Activated gamma-delta T cell treated with Interleukin-2 at 50 U/mL for 16 hours (primary cell): ENCODE measurements at places on chromosomes 3 and 15.

GRCh38 chr3:119395923-119396358, 67.5 kb downstream of the TMEM39A start:
- no peak for DNase-seq

DNA sequence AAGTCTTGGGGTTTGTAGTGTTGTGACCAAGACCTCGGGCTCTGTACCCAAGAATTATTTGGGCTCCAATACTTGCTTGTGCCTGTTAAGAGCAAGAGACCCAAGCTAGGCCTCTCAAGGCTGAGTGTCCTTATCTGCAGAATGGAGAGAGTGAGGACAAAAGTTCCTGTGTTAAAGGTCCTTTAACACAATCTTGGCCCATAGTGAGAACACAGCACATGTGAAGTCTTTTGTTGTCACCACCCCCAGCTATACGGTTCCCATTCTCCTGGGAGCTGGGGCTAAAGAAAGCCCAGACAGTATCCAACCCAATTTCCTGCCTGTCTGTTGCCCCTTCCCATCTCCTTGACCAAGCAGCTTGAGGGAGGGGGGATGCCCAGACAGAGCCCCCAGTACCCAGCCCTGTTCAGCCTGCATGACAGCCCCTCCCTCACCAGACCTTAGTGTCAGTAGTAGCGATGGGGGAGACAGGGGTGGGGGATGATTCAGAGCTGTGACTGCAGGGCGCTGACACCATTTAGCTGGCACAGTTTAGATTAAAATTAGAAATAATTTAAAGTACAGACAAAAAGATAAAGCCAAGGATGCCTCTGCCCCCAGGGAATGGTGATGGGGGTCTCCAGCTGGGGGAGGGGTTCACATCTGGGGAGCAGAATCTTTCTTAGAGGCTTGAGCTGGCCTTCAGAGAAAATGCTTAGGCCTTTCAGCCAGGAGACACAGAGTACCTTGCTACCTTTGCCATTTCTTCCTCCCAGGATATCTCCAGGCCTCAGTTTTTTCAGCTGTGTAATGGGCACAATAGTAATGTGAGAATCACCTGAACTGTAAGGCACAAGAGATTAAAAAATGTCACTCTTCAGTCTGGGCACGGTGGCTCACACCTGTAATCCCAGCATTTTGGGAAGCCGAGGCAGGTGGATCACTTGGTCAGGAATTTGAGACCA, 2.7 kb downstream of the PRKCD start:
- DNase-seq: no peak

GRCh38 chr3:23590424-23591273, 215.1 kb upstream of the UBE2E1 start:
- DNase-seq: no peak

DNA sequence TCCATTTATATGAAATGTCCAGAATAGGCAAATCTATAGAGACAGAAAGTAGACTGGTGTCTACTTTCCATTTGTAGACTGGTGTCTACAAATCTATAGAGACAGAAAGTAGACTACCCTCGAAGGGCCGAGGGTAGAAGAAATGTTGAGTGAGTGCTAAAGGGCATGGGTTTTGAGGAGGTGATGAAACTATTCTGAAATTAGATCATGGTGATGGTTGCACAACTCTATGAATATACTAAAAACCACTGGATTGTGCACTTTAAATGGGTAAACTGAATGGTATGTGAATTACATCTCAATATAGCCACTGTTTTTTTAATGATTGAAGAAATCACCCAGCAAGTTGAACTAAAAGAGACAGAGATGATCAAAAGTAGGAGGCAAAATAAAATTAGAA, 27.9 kb downstream of the TP53BP1 start:
- no peak for DNase-seq

DNA sequence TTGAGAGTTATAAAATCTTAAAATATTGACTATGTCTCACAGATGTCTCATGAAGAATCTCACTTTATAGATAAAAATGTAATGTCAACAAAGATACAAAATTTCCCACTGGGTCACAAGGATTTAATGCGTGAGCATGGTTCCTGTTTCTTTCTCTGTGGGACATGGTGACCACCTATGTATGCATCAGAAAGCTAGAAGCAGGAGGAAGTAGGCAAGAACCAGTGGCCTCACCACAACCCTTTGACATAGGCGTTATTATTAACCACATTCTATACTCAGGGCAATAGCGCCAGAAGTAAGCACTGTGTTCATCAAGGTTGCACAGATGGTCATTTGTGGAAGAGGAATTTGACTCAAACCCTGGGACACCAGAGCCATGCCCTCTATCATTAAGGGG, 11.7 kb upstream of the ADAMTS17 start:
- no peak for DNase-seq

DNA sequence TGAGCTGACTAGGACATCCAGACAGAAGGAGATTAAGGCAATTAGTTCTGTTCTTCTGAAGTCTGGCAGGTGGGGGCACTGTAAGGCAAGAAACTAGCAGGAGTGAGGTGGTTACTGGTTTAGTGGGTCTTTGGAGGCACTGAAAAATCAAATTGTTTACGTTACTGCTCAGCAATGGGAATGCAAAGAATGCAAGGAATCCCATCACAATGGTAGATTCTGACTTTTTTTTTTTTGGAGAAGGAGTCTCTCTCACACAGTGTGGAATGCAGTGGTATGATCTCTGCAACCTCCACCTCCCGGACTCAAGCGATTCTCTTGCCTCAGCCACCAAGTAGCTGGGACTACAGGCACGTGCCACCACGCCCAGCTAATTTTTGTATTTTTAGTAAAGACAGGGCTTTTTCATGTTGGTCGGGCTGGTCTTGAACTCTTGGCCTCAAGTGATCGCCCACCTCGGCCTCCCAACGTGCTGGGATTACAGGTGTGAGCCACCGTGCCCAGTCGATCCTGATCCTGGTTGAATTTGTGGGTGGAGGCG, 16.4 kb downstream of the FAM107A start:
- no peak for DNase-seq

DNA sequence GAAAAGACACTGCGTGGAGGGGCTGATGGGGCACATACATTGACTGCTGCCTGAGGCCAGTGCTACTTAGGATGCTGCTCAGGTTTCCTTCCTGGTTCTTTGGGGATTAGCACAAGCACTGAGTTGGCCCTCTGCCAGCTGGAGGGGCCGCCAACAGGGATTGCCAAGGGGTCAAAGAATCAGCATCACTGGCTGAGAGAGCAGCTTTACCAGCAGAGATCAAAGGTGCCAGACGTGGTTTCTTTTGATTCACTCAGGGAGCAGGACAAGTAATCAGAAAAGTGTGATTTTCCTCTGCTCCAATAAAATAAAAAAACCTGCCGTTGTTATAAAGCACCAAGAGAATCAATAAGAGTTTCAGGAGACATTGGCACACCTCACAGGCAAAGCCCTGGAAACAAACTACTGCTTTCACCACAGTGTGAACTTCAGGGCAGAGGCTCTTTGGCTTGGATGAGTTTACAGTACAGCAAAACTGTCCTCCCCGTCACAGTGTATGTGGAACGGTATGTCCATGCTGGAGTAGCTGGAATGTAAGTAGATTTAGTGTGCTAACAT, 45.8 kb upstream of the FSIP1 start:
- no peak for DNase-seq

GRCh38 chr3:138923531-138923994, 23.4 kb downstream of the FOXL2 start:
- DNase-seq: peak; percentile 87

GRCh38 chr3:121411523-121411922, 134.3 kb downstream of the POLQ start:
- DNase-seq: no peak

GRCh38 chr3:99128235-99128634, 226.7 kb upstream of the DCBLD2 start:
- no peak for DNase-seq

DNA sequence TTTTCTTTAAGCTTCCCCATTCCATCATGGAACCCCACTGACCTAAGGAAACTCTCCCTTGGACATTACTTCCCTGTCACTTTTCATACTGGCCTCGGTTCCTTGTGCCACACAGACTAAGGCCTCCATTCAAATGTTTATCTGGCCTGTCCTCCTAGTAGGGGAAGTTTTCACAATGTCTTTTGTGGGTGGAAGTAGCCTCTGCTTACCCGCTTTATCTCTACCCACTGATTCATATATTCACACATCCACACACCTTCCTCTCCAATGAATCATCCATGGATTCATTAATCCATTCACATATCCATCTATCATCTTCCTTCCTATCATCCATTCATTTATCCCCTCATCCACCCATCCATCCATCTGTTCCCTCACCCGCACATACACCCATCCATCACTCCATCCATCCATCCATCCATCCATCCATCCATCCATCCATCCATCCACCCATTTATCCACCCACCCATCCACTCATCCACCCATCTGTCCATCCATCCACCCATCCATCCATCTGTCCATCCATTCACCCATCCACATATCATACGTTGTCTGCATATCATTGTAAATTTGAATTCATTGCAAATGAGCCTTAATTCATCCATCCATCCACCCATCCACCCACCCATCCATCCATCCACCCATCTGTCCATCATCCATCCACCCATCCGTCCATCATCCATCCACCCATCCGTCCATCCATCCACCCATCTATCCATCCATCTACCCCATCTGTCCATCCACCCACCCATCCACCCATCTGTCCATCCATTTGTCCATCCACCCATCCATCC, 49.1 kb downstream of the IQSEC1 start:
- no peak for DNase-seq

DNA sequence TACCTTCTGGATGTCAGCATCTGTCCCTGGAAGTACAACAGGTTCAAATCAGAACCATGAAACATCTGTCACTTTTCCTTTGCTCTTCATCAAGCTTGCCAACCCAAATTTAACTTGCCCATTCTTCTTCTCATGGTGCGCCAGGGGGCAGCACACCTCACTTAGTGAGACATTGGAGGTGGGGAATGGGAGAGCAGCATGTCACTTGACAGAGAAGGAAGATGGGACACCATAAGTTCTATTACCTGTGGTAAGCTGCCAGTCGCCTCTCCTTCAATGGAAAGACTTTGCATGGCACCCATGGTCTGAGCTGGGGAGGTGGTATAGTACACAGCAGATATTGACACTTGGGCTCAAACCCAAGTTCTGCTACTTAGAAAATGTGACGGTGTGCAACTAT, 2.9 kb downstream of the SCN5A start:
- DNase-seq: no peak

- DNase-seq: peak; percentile 43
These were observed 27.4 kb upstream of the HDAC11 start for GRCh38 chr3:13452490-13453335.

- peak; percentile 23 for DNase-seq
These were observed 16.9 kb downstream of the SLC24A1 start for GRCh38 chr15:65638681-65639089.

- DNase-seq: no peak
These were observed 167.5 kb upstream of the HES1 start for GRCh38 chr3:193968380-193968974.

- no peak for DNase-seq
These were observed 118.1 kb upstream of the SLC6A11 start for GRCh38 chr3:10697918-10698317.

DNA sequence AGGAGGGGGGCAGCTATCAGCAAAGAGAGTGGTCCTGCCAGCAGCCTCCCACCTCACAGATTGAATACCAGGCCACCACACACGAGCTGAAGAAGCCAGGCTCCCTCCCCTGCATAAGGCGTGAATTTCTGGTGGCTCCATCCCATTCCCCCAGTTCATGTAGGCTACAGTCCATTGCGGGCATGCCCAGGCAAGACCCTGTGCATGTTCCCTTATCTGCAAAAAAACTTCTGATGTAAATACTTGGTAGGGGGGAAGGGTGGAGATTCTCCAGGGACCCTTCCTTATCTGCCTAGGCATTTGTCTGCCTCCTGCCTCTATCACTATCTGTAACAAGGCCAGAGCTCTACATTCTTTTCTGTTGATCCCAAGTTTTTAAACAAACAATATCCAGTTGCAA, 27.6 kb upstream of the UBP1 start:
- DNase-seq: no peak

GRCh38 chr15:58396181-58396580, 35.6 kb upstream of the LIPC start:
- no peak for DNase-seq

GRCh38 chr3:130974201-130974600, 52.4 kb downstream of the ASTE1 start:
- no peak for DNase-seq

GRCh38 chr15:51585986-51586385, 36.6 kb downstream of the DMXL2 start:
- no peak for DNase-seq

GRCh38 chr3:16784973-16785372, 99.8 kb upstream of the PLCL2 start:
- DNase-seq: no peak

DNA sequence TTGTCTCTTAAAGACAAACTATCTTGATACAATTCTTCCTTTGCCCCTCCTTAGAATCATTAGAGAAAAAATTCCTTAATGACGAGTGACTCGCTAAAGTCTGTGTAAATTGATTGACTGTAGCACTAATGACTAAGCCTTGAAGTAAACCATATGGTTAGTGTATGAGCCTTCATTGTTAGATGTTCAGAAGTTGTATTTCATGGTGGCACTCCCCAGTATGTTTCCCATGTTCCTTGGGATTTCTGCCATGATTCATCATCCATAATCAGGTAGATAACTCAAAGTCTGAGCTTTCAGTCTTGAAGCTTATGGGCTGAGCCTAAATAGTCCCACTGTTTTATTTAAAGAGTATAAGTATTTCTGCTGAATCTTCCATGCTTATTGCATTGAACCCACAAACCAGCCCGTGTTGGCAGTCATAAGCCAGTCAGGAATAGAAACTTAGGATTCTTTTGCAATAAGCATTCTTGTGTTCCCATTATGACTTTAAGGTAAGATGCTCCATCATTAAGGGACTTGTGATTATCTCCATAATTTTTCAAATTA, 371.2 kb upstream of the RARB start:
- DNase-seq: no peak

GRCh38 chr15:83192742-83193141, 14.9 kb downstream of the HDGFL3 start:
- no peak for DNase-seq

- no peak for DNase-seq
These were observed 134.8 kb downstream of the AKAP13 start for GRCh38 chr15:85515212-85515611.

- DNase-seq: no peak
These were observed 54.7 kb downstream of the TM2D3 start for GRCh38 chr15:101597360-101597928.

GRCh38 chr15:101025501-101025885, 106.3 kb downstream of the LRRK1 start:
- DNase-seq: no peak

DNA sequence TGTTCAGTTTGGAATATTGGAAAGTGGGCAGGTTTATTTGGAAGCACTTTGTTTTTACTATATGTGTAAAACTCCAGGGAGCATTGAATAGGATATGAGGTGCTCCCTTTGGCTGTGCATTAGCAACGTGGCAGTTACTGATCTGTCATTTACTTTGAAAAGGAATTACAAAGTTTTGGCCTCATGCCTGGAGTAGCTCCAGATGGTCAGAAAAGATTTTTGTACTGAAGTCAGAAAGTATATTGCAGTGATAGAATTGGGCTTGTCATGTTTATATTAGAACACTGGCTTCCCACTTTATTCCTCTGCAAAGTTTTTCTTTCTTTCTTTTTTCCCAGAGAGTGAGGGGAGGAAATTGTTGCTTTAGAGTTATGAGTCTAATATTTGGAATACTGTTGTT, 26.1 kb downstream of the FNDC3B start:
- no peak for DNase-seq
